ENCODE measurements at places on chromosomes 6 and 20.

DNA sequence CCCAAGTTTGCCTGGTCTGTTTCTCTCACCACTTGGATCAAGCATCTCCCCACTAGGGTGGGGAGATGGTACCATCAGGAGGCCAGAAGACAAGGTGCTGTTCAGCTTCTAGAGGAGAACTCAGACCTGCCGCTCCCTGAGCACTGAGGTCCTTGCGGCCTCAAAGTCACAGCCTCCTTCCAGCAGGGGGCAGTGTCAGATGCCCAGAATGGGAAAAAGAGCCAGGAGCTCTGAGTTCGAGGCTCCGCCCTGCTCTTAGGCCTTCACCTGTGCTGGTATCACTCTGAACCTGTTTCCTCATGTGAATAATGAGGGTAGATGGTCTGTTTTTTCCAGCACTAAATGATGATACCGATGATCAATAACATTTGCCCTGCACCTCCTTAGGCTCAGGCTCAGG, 68.7 kb downstream of the TOX2 start:
- peak; percentile 73 for DNase-seq

- no peak for DNase-seq
Measured at GRCh38 chr6:168148231-168148849, 69.3 kb upstream of the FRMD1 start.

DNA sequence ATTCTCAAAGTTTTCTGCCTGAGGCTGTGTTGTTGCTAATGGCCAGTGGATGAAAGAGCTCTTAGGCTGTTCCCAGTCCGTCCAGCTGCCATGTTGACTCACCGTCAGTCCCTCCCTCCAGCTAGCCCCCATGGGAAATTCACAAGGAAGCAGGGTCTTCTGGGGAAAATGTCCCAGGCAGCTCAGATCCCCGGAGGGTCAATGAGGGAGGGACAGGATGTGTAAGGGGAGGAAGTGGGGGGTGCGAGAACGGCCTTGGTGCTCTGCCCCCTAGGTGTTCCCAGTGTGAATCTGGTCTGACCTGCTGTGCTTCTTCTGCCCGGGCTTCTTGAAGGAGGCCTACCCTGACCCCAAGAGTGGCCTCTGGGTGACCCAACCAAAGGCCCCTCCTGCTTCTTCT, 65.9 kb downstream of the CEBPB start:
- no peak for DNase-seq

DNA sequence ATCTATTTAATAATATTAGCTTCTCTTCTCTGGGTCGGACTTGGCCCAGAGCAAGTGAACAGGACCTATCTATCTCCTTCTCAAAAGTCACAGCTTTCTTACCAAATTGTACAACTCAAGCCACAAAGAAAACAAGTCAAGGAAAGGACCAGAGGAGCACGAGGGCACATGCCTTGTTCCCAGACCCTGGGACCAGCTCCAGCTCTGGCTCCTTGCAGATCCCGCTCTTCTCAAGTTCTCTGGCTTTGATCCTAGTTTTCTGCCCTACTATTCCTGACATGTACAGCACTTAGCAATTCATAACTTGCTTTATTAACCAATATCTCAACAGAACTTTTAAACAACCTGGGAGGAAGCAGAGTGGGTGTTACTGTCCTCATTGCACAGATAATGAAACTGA, 185.9 kb downstream of the ESR1 start:
- DNase-seq = no peak

- no peak for DNase-seq
Measured at GRCh38 chr6:103895136-103895535, 964.6 kb downstream of the HACE1 start.

- DNase-seq = peak; percentile 79
Measured at GRCh38 chr6:130872250-130873095, 45.3 kb downstream of the SMLR1 start.

GRCh38 chr20:1816384-1817381, 78.5 kb upstream of the SIRPA start:
- DNase-seq = no peak

- DNase-seq = no peak
Measured at GRCh38 chr6:25229671-25230321, 49.4 kb upstream of the CARMIL1 start.

- DNase-seq = no peak
Measured at GRCh38 chr20:52269321-52269720, 77.7 kb upstream of the ZFP64 start.

DNA sequence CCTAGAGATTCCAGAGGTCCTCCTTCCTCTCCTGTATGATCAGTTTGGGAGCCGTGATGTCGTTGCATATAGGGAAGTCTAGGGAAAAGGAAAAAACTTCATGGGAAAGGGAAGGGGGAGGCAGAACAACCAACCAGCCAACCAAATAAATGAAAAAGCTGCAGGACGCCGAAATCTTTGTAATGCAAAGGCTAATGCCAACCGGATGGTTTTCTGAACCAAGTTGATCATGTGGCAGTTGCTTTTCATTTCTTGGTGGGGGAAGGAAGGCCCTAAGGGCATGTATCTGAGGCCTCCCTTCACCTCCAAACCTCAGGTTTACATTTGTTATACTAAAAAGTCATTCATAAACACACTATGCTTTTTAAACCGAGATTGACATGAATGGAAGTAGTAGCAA, 167.2 kb downstream of the ARID1B start:
- no peak for DNase-seq

DNA sequence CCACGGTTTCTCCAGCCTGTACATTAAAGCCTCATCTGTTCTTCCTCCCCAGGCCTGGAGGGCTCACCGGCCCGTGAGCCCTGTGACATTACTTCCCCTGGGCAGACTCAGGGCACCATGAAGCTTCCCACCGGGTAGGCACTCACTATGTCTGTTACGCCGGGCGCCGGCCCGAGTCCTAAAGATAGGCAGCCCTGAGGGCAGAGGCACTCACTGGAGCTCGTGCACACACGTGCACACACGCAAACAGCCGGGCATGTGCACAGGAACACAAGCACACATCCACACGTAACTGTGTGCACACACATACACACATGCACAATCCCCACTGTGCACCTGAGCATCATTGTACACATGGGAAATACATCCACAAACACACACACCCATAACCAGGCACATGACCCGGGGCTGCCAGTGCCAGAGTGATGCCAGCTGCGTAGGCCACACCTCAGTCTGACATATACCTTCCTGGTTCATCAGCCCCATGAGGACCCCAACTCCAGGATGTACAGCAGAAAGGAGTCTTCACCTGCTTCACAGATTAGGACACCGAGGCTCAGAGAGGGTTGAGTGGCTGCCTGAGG, 83.7 kb downstream of the YTHDF1 start:
- no peak for DNase-seq

GRCh38 chr6:116158641-116159040, 32.7 kb upstream of the COL10A1 start:
- no peak for DNase-seq

GRCh38 chr6:50187351-50187921, 137.7 kb upstream of the DEFB112 start:
- DNase-seq = no peak

- DNase-seq = no peak
Measured at GRCh38 chr20:709423-709822, 33.8 kb upstream of the SCRT2 start.

- no peak for DNase-seq
Measured at GRCh38 chr6:147530132-147531060, 21.9 kb downstream of the SAMD5 start.

DNA sequence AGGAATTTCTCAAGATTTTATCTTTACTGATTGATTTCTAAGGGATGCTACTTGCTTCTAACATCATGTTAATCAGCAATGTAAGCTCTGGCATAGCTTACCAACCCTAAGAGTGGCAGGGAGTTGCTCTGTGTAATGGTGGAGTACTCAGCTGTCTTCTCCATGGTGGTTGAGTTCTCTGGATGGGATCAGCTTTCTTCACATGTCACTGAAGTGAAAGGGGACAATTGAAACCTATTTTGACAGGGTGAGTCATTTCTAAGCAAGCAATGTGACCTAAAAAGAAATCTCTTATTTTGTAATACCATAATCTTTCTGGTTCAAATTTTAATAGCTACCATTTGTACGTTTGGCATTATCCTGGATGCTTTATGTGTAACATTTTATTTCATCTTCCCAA, 430.4 kb downstream of the GJA1 start:
- no peak for DNase-seq

GRCh38 chr6:23413327-23414050, 712.5 kb upstream of the NRSN1 start:
- DNase-seq = no peak

GRCh38 chr20:17498641-17499040, 32.5 kb downstream of the BFSP1 start:
- DNase-seq = no peak

DNA sequence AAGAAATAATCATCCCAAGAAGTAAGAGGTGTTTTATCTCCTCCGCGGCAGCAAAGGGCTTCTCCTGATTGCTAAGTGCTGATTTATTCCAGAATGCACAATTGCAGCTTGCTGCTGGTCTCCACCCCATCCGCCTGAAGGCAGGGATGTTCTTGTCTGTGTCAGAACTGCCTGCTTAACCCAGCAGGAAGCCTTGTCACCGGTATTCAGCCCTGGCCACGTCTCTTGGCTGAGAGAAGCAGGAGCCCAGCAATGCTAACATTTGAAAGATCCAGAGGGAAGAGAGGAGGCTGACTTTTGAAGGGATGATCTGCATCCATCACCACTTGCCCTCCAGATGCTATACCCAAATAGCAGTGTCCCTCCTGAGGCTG, 4.2 kb downstream of the SCML4 start:
- DNase-seq = peak; percentile 35

GRCh38 chr6:127880429-127880828, 20.4 kb downstream of the THEMIS start:
- DNase-seq = no peak

GRCh38 chr6:18155864-18156421, 721 bp downstream of the KDM1B start:
- DNase-seq = peak; percentile 49

GRCh38 chr20:62335532-62335931, 31.6 kb downstream of the LAMA5 start:
- DNase-seq = no peak

DNA sequence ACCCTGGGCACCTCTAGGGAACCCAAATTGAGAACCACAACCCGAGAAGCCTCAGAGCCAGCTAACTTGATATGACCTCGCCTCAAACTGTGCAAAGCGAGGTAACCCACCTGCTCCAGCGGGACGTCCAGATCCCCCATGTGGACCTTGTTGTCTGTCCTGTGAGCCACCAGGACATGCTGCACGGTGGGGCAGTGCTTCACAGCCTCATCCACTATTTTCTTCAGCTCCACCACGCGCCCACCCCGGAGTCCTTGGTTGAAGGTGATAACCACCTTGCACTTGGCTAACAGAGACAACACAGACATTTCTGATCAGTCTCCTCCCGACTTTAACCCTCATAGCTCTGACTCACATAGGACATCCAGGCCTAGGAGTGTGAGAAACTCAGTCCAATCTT, 30.8 kb upstream of the APMAP start:
- no peak for DNase-seq

DNA sequence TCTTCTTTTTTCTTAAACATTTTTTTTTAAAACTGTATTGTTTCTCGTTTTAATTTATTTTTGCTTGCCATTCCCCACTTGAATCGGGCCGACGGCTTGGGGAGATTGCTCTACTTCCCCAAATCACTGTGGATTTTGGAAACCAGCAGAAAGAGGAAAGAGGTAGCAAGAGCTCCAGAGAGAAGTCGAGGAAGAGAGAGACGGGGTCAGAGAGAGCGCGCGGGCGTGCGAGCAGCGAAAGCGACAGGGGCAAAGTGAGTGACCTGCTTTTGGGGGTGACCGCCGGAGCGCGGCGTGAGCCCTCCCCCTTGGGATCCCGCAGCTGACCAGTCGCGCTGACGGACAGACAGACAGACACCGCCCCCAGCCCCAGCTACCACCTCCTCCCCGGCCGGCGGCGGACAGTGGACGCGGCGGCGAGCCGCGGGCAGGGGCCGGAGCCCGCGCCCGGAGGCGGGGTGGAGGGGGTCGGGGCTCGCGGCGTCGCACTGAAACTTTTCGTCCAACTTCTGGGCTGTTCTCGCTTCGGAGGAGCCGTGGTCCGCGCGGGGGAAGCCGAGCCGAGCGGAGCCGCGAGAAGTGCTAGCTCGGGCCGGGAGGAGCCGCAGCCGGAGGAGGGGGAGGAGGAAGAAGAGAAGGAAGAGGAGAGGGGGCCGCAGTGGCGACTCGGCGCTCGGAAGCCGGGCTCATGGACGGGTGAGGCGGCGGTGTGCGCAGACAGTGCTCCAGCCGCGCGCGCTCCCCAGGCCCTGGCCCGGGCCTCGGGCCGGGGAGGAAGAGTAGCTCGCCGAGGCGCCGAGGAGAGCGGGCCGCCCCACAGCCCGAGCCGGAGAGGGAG, 580 bp downstream of the VEGFA start:
- DNase-seq = peak; percentile 45

DNA sequence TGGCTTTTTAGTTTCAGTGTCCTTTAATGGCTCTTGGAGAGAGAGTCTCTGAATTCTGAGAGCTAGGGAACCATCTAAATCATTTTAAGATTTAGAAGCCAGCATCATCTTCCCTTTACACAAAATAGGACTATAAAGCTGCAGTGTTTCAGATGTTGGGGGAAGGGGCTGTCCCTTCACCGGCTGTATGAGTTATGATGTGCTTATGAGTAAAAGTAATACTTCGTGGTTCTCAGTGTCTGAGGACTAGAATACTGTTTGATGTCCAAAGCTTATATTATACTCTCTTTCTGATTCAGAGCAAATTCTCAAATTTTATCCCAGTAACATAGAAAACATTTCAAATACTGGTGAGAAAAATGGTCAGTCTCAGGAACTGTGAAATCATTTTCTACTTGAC, 63.5 kb upstream of the FAM8A1 start:
- DNase-seq = peak; percentile 39

DNA sequence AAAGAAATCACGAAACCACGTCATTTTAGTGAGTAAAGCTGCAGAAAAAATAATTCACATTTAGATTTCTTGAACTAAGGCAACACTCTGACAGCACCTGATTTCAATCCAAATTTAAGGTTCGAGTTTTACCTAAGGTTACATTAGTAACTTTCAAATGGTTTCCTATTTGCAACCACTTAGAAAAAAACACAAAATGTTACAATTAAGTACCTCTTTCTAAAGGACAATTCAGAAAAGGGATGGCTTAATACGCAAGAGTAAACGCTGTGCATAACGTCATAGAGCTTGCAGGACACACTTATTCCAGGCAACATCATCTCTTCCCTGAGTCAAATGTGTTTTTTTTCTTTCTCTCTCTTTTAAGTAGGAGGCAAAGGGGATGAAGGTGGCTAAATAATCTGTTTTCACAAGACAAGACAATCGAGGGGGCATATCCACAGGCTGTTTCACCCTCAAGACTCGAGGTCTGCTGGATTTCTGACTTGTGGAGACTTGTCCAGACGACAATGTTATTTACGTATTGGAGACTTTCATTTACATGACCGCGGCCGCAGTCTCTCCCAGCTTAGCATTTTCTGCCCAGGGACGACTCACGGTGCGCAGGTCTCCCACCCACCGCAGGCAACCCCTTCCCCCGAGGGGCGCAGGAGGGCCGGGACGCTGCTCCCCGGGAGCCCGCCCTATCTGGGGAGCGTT, 86.0 kb downstream of the SESN1 start:
- DNase-seq = peak; percentile 26

GRCh38 chr6:51855310-51856082, 231.9 kb downstream of the PKHD1 start:
- peak; percentile 5 for DNase-seq

GRCh38 chr6:43181942-43182860, at the start of gene CUL9:
CUL9 (plus strand) TSS chr6:43182196; CDS start chr6:43184311, 2,115 bp downstream.
- DNase-seq = peak; percentile 85
